Endothelial cell of umbilical vein (primary cell): ENCODE measurements at places on chromosomes 5 and 9. TPM values are rescaled to one million over a fixed set of nuclear protein-coding genes. Genes with fewer than 3 reads are reported as not detected.

The NIPAL4 gene
- total RNA-seq, result not detected in 2 replicates

The IQGAP2 gene
- 4.7 and 5.7 TPM in 2 replicates for total RNA-seq

The IL13 gene
- total RNA-seq, result not detected in 2 replicates

The DIMT1 gene
- 29.7 and 34.4 TPM in 2 replicates for total RNA-seq

The PTPRD gene
- total RNA-seq, result 5.5 and 23.2 TPM in 2 replicates

The MEF2C gene
- total RNA-seq, result 58.3 and 67.7 TPM in 2 replicates

The POU5F2 gene
- total RNA-seq, result 1.2 TPM in 2 replicates

The NEUROG1 gene
- total RNA-seq, result not detected in 2 replicates

The ALDOB gene
- not detected in 2 replicates for total RNA-seq

The RASEF gene
- total RNA-seq, result 0.05 and 0.11 TPM in 2 replicates

The DOCK2 gene
- 0.62 and 4.8 TPM in 2 replicates for total RNA-seq

The FRMD3 gene
- total RNA-seq, result 6.1 and 7.3 TPM in 2 replicates

The CDC20B gene
- total RNA-seq, result 0.14 and 0.22 TPM in 2 replicates

The PCDHGB1 gene
- 0.58 and 0.62 TPM in 2 replicates for total RNA-seq

- DNase-seq, result peak; percentile 86
Measured at GRCh38 chr9:128917151-128917849, 3.5 kb upstream of the PHYHD1 start.

GRCh38 chr5:79236362-79236969 lies 535 bp downstream of the JMY start:
- DNase-seq, result no peak

DNA sequence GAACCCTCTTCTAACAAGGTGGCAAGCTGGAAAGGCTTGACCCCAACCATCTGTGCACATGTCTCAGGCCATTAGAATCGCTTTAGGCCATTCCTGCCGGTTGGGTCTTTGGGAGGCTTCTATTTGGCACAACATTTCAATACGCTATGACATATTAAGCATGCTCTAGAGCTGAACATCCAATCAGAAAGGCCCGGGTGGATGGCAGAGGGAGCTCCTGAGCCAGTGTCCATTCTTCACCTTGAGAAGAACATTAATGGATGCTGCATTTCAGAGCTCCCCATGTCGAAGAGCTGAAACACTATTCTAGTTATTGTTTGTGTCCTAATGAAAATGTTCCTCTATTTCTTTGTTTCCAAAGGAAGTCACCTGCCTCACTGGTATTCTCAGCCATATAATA lies 12.8 kb downstream of the SPATA9 start:
- DNase-seq, result no peak

DNA sequence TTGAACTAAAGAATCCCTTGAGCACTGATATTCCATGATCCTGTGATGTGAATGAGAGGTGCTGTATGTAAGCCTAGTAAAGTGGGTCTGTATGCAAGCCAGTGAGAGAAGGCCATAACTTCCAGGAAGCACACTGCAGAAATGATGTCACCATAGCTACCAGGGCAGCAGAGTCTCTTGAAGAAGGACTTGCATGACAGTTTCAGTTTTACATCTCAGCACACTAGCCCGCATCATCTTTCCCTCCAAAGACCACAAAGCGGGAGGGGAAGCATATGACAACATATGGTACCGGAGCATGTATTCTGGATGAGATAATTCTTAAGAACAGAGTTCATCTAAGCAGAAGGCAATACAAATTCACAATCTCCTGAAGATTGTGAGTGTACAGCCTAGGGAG lies 37.6 kb upstream of the MAST4 start:
- DNase-seq, result no peak

GRCh38 chr5:93320920-93321445 lies 260.0 kb downstream of the NR2F1-AS1 start:
- DNase-seq, result peak; percentile 49

GRCh38 chr5:75439276-75439675 lies 72.2 kb downstream of the CERT1 start:
- DNase-seq, result no peak

- DNase-seq, result no peak
Measured at GRCh38 chr9:21504894-21505293, 22.8 kb upstream of the IFNE start.

GRCh38 chr5:34898258-34898895 lies 16.9 kb downstream of the RAD1 start:
- peak; percentile 74 for DNase-seq

- no peak for DNase-seq
Measured at GRCh38 chr5:89059274-89059673, 176.3 kb upstream of the MEF2C start.

DNA sequence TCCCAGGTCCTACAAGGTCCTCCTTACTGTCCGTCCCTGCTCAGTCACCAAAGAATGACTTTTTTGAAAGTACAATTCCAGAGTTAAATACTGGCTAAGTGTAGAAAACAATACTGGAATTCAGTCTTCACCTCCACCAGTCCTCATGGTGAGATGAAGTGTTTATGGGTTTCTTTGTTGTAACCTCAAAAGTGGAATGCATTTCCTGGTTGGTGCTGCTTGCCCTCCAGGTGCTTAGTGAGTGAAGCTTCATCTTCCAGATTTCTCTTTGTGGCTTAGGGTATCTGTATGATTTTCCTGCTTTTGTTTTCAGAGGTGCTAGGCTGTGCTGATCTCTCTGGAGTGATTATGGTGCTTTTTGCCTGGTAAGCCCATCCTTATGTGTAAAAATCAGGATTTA lies 49.4 kb upstream of the DHFR start:
- no peak for DNase-seq

DNA sequence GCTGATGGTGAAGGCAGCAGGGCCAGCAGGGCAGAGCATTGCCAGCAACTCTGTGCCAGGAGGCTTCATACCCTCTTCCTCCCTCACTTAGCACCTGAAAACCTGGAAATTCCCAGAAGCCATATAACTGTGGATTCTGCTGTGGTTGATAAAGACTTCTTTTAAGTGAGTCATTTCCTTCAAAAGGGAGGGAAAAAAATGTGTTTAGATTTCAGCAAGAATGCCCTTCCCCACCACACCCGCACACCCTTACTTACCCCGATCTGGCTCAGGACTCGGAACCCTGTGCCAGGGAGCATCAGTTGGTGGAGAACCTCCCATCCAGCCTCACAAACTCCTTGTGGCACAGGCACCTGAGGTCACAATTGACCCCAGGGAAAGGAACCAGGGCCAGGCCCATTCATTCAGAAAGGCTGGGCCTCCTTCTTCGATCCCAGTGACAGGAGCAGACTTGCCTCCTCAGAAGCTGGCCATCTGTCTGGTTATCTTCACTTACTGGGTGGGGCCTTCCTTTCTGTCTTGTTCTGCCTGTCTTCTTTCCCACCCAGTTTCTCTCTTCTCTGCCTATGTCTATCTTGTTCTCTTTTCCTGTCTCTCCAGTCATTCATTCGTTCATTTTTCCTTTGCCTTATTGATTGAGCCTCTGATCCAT lies 62.6 kb downstream of the PLAC8L1 start:
- DNase-seq, result peak; percentile 76

- peak; percentile 79 for DNase-seq
Measured at GRCh38 chr9:137083394-137084004, 3.3 kb upstream of the MAN1B1 start.

DNA sequence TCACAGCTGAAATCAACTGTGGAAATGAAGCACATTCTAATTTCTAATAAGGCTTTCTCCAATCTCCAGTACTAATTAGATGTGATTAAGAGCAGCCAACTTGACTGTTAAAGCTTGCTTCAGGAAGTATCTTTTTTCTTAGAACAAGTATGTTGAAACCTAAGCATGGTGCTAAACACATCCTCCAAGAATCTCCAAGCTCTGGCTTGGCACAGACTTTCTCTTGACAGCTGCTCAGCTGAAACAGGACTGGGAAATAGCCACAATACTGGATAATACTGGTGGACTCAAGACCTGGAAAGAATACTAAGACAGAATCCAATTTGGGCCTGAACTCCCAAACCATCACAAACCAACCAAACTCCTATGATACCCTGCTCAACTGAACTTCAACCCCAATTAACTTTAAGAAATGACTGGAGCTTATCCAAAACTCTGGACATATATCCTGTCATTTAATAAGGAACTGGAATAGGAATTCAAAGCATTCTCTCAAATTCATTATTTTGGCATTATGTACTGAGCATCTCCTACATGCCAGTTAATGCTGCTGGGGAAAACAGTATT lies 16.2 kb downstream of the PRKAA1 start:
- no peak for DNase-seq

DNA sequence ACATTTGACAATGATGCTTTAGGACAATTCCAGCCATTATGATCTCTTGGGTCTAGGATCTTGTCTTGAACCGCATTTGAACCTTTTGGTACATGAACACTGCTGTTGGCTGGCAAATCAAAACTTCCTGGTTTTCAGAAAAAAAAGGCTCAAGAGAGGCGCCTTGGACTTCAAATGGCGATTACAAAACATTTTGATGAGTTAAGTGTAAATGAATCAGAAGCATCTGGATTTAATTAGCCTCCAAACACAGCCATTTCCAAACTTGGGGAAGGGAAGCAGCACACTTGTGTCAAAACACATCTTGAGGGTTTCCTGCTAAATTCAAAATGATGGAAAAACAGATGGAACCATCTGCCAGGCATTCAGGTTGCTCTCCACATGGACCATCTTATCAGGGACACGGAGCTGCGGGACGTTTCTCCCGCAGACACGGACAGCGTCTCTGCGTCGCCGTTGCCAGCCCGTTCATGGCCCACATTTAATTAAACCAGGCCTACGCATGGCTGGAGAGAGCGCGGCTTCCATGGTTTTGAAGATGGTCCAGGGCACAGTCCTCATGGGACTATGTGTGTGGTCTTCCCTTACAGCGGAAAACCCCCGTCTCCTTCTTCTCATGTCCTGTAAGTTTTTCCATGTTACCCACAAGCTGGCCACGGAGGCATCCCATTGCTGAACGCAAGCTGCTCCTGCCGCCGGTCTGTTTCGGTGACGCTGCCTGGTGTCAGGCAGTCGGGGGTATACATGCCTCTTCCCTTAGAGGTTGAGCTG lies 55.8 kb upstream of the PTCH1 start:
- no peak for DNase-seq

DNA sequence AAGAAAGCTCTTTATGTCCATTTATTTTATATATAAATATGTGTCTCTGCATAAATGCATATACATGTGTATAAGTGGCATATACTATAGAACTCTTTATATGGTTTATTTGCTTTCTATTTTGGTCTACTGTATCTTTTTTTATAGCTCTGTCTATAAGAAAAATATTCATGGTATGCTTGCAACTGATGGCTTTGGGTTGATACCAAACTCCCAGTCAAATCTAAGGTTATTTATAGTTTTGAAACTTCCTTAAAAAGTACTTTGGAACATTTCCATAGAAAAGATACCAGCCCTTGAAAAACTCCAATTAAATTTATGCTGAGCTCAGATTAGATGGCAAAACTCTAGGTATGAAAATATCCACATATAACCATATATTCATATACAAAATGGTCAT lies 120.0 kb upstream of the KLF9 start:
- DNase-seq, result no peak

- no peak for DNase-seq
Measured at GRCh38 chr5:124795829-124796228, 49.4 kb upstream of the ZNF608 start.

DNA sequence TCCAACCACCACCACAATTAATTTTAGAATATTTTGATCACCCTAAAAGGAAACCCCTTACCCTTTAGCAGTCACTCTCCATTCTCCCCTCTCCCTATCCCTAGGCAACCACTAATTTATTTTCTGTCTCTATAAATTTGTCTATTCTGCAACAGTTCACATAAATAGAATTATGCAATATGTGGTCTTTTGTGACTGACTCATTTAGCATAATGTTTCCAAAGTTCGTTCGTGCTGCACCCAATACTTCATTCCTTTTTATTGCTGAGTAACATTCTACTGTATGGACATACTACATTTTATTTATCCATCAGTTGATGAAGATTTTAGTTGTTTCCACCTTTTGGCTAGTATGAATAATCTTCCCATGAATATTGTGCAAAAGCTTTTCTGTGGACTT lies 18.2 kb upstream of the CDC20B start:
- DNase-seq, result no peak

- no peak for DNase-seq
Measured at GRCh38 chr5:178490935-178491652, 99.1 kb downstream of the COL23A1 start.

- DNase-seq, result peak; percentile 34
Measured at GRCh38 chr5:74673011-74673790, 11.8 kb upstream of the HEXB start.

- no peak for DNase-seq
Measured at GRCh38 chr5:146860213-146860893, 18.2 kb downstream of the PPP2R2B start.

GRCh38 chr5:104344809-104345208 lies 782.2 kb upstream of the NUDT12 start:
- DNase-seq, result peak; percentile 80

GRCh38 chr9:20200991-20201431 lies 412.2 kb upstream of the SLC24A2 start:
- no peak for DNase-seq

GRCh38 chr9:88953381-88954029 lies 37.8 kb upstream of the S1PR3 start:
- peak; percentile 29 for DNase-seq

- DNase-seq, result no peak
Measured at GRCh38 chr9:33318781-33319180, 28.5 kb downstream of the NFX1 start.

DNA sequence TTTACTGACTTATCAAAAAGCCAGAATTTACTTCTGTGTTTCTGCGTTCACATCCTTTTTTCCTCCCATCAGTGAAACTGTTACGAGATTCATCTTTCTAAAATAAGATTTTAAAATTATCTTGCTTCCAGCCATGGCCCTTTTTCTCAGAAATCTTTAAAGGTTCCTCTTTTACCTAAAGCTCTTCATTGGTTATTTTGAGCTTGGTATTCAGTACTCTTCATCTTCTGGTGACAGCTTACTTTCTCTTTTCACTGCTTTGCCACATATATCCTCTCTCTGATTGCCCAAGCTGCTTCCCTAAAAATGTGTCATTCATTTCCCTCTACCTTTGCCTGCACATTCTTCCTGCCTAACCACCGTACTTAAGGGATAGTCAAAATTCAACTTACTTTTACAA lies 32.3 kb downstream of the TGFBR1 start:
- no peak for DNase-seq

GRCh38 chr5:36763454-36763853 lies 113.1 kb upstream of the NIPBL start:
- no peak for DNase-seq

DNA sequence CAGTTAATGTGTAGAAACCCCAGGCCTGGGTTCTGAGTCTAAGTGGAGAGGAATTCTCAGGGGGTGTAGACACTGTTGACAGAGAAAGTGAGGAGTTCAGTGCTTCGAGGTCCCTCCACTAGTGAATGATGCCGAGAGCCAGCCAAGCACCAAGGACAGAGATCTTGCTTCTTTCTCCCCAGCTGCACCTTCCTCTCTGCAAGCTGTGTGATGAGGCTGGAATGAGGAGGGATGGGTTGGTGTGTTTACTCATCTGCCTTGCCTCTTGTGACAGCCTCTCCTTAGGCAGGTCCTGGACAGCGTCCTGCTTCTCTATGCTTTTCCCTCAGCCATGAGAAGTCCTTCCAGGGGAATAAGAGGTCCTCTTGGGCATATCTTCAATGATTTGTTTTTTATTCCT lies 35.3 kb downstream of the HNRNPH1 start:
- no peak for DNase-seq

DNA sequence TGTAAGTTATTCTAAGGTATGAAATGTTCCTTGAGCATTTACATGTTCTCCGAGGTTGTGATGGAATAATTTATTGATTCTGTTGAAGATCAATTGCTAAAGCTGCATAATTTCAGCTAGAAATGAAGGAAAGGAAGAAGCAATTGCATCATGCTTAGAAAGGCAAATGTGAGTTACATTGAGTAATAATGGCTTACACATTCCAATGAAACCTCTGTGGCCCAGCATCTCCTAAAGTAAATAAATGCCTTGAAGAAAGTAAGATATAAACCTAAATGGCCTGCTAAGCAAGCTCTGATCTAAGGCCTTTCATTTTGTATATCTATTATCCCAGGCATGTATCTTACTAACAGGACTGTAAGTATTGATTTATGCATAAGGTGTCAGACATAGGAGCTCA lies 677.3 kb upstream of the RGMB start:
- DNase-seq, result no peak
